ENCODE measurements at places on chromosomes 6 and 20.

DNA sequence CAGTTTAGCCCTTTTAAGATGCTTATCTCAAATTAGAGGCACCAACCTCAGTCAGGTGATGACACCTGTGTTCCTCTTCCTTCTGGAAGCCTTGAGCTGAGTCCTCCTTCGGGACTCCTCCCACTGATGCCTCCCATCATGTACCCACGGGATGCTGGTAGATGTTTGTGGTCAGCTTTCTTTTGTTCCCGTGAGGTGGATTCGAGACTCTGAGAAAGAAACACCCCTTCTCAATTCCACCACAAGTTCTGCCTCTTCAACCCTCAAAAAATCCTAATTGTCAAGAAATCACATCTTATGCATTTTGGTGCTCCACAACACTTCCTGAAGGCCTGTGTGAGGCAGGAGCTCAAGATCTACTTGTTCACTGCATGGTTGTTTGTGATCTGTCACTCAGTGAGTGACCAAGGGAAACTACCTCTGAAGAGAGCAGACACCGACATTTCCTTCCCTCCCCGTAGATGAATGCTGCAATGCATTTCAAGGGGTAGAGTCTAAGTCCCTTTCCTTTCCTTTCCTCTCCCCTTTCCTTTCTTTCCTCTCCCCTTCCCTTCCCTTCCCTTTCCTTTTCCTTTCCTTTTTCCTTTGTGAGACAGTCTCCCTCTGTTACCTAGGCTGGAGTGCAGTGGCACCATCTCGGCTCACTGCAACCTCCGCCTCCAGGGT, 50.5 kb downstream of the PCNA start:
- DNase-seq, result no peak

- DNase-seq, result no peak
These were observed 36.3 kb downstream of the FAM50B start for GRCh38 chr6:3885262-3886036.

- no peak for DNase-seq
These were observed 27.1 kb downstream of the TBPL1 start for GRCh38 chr6:133980168-133980567.

DNA sequence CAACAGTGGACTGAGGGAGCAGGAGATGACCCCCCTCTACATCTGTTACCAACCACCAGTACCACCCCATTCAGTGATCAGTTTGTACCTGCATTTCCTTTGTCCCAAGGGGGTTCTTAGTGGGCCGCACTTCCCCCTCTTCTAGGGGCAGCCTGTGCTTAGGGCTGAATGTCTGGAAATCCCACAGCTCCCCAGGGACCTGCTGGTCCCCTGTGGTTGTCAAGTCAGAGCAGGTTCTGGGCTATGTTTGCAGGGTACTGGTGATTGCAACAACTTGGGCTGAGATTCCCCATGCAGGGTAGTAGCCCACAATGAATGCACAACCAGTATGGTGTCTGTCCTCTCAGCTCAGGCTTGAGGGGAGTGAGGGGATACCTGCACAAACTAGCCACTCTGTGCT, 39.7 kb upstream of the COL10A1 start:
- DNase-seq, result no peak

DNA sequence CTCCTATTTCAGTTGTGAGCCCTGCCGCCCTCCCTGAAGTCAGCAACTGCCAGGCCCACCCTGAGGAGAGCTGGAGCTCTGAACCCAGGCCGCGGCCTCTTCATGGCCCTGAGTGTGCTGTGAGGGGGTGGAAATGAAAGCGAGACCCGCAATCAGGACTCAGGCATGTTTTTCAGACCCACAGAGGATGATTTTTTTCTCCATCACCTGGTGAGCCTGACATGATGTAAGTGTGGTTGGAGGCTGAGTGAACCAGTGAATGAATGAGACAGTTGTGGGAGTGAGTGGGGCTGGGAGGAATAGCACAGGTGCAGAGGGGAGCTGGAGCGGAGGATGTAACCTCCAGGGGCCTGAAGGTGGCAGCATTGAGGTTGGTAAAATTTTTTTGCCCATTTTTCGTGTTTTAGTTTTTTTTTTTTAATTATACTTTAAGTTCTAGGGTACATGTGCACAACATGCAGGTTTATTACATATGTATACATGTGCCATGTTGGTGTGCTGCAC, 18.3 kb downstream of the RAET1L start:
- DNase-seq, result peak; percentile 53

- DNase-seq, result no peak
These were observed 10.6 kb downstream of the PACSIN1 start for GRCh38 chr6:34476447-34476846.

DNA sequence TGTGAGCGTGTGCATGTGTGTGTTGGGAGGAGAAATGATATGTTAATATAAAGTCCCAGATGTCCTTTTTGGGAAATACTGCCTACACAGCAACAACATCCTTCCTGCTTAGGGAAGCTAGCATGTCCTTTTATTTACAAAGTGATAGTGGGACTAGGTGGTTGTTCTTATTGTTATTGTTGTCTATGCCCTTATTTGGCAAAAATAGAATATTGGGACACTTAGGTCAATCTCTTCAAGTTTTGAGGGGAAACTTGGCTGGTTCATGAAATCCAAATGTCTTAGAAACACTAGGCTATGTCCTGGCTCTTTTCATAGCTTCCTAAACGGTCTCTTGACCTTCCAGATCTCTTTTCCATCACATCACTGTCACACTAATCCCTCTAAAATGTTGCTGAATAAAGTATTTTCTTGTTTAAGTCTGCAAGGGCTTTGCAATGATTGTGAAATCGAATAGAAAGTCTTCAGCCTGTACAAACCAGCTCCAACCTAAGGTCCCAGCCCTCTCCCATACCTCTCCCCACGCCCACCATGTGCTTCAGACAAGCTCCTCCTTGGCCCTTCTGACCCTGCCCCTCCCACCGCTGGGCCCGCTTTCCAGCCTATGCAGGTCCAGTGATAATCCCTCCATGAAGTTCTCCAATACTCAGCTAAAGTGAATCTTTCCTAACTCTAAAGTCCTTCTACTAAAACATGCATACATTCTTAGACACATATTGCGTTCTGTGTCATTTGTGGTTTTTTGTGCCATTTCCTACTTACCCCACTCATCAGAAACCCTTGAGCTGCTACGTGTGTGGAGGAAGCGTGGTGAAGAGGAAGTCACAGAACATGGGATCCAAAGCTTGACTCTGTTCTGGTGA, 205.1 kb downstream of the LY86 start:
- peak; percentile 80 for DNase-seq

DNA sequence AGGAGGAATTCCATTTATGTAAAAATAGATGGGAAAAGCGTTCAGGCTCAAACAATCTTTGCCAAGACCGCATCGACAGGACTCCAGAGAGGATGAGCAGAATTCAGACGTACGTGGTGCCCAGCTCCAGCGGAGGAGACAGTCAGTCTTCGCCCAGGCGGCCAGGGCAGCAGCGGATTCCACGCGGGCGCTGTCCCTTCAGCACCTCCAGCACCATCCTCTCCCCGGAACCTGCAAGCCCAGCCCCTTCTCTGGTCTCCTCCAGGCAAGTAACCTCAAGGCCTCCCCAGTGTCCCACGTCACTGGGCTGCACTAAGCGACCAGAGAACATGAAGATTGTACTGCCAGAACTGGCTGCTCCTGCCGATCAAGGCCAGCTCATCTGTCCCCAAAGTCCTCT, 2.8 kb upstream of the KCNQ2 start:
- peak; percentile 26 for DNase-seq

- DNase-seq, result no peak
These were observed 211.0 kb upstream of the SSTR4 start for GRCh38 chr20:22824077-22824476.

DNA sequence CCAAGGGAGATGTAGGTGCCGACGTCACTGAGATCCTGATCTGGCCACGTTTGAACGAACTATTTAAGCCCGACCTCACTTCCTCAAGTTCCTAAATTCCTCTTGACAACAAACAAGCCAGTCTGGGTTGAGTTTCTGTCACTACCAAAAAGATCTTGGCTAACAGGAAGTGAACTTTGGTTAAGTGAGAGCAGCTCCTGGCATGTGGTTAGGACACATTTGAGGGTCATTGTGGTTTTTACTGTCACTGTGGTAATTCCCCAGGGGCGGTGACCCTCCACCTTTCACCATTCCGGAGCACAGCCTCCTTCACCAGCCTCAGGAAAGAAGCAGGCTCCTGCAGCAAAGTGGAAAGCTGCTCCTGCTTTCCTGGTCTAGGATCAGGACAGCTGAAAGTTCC, 43.1 kb upstream of the ZNF831 start:
- peak; percentile 28 for DNase-seq

GRCh38 chr6:123771126-123771525, 32.5 kb upstream of the NKAIN2 start:
- no peak for DNase-seq

GRCh38 chr6:101070044-101070608, 189.0 kb upstream of the ASCC3 start:
- no peak for DNase-seq

DNA sequence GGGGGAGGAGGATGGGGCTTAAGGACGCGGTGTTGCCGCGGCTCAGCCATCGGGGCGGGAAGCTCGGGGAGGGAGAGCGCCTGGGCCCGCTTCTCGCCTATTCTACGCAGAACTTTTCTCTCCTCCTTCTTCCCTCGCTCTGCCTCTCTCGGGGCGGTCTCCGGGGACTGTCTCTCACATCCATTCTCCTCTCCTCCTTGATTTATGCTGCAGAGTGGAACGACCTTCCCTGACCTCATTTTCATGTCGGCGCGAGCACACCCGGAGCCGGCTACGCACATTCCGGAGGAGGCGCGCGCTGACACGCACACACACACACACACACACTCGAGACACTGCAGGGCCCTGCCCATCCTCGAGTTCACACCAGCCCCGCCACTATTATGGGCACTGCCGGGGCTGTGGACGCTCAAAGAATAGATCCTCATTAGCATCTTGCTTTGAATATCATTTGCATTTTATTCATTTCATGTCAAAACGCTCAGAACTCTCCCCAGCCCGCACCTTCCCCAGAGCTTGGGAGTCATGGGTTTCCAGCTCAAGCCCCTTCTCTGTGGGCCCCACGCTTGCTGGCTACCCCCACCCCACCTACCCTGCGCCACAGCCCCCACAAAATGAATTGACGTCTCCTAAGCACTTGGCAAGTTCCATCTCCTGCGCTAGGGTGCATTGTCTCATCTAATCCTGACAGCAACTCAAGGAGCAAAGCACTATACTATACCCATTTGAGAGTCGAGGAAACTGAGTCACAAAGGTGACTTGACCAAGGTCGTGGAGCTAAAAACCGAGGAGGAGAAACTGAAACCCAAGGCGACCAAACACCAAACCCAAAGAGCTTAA, 36.8 kb downstream of the NCR2 start:
- peak; percentile 32 for DNase-seq

GRCh38 chr20:38034961-38035360, 1.4 kb downstream of the RPRD1B start:
- no peak for DNase-seq

DNA sequence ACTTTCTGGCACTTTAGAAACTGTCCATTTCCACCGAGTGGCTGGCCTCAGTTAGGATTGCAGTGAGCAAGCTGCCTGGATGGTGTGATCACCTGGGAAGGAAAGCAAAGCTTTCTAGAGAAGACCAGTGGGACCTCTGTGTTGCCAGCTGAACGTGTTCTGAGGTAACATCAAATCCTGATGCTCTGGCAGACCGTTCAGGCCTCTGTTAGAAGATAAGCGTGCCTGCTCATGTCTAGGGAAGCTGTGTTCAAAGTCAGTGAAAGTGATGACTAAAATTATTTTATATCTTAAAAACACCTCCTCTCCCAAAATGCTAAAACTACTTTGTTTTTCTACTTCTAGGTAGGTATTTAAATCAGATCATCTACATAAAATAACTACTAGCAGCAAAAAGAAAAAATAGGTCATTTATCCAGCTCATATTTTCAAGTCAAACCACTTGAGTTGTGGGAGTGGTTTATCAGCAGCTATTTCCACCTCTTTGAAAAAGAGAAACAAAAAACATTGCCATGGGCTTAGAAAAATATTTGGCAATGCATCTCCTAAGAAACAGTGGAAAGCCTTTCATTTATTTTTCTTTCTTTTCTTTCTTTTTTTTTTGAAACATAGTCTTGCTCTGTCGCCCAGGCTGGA, 54.8 kb downstream of the CEP43 start:
- DNase-seq, result no peak

- DNase-seq, result no peak
These were observed 37.4 kb downstream of the ATXN1 start for GRCh38 chr6:16723826-16724225.

DNA sequence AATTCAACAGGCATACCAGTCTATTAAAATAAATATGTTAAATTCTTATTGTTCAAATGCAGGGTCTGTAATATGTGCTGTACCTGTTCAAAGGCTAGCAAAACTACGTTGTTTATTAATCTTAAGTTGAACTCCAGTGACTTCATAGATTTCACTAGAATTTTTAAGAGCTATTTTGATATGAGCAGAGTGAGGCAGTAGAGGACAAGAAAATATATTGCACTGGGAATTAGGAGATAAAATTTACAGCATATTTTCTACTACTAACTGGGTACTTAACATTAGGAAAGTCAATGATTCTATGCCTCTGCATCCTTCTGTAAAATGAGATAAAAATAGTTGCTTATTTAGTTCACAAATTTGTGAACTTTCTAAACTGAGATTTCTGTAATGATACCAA, 162.2 kb upstream of the BMP5 start:
- DNase-seq, result no peak

GRCh38 chr6:27332692-27333641, 20.9 kb upstream of the POM121L2 start:
- peak; percentile 81 for DNase-seq

DNA sequence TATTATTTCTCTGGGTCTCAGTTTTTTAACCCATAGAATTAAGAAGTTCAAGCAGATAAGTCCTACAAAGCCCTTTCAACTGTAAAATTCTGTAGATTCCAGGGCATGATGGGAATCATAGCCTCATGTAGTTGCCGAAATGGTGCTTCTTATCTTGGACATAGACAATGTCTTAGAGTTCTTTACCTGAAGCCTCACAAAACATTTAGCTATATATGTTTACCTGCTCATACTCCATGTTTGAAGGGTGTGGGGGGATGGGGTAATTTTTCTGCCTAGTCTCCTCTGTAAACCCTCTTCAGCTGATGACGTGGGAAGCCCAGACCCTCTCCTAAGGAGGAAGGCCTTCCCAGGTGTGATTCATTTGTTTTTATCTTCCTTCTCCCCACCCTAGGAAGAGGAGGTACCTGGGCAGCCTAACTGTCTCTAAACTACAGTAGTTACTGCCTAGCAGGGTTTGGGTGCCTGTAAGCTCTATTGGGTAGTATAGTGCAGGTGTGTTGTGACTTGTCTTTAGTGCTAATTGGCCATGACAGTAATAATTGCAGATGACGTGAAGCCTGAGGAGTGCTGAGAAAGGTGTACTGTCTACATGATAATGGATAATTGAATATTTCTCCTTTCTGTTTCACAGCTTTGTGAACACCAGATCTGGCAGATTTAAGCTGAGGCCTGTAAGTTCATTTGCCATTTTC, 230.8 kb downstream of the TFAP2B start:
- no peak for DNase-seq

GRCh38 chr20:1953621-1954020, 40.2 kb downstream of the PDYN start:
- no peak for DNase-seq

Measured in KBM-7 (cell line).